ENCODE measurements at places on chromosomes 6 and 20.

DNA sequence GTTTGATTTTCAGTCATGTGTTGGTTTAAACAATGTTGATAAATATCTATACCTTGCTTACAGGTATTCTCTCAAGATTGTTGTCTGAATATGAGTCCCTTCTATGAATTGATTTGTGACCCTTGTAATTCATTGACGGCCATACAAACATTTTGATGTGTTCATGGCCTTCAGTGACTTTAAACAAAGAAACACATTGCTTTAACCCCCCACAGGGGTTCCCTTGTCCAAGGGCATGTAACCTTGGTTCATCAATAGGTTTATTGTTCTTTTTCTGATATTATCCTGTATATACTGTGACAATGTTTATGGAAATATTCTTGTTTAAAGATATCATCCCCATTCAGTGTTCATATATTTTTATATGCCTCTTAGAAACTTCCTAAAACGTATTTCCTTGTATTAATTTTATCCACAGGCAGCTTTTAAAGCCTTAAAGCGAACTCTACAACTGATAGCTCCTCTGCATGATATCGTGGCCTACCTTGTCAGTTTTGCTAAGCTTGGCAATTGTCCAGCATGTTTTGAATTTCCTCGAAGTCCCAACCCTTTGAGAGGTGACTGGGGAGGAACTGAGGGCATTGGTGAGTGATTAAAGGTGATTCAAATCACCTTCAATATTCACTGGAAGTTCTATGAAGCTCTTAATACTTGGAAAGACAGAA is 87.0 kb downstream of the CD164 start:
- DNase-seq = no peak

GRCh38 chr6:16031278-16031981 is 97.5 kb upstream of the MYLIP start:
- DNase-seq = no peak

DNA sequence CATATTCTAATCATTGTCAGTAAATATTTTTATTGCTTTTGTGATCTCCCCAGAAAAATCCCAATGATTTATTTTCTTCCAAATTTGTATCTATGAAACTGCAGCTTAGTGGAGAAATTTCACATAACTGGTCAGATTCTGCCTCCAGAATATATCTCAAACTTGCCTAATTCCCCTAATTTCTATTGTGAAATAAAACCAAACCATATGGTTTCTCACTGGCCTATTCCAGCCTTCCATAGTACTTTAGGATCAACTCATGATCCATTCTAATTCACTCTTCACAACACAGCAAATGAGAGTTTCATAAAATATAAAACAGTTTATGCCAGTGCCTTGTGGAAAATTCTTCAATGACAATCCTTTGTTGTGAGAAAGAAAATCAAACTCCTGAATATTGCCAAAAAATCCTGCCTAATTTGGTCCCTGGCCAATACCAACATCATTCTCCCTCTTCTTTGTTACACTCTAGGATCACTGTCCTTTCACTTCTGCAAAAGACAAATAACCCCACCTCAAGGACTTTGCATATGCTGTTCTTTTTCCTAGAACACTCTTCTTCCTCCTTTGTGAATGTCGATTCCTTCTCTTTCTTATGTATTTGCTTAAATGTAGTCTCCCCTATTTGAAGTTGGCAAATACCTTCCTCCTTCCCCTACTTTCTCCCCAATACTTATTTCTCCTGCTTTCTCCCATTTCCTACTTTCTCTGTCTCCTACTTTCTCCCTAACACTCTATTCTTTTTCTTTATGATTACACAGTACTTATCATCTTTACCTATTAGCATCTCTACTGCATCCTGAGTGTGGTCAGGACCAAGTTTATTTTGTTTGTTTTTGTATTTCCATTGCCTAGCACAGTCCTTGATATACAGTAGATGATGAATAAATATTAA is 587.5 kb downstream of the RFPL4B start:
- DNase-seq = no peak

DNA sequence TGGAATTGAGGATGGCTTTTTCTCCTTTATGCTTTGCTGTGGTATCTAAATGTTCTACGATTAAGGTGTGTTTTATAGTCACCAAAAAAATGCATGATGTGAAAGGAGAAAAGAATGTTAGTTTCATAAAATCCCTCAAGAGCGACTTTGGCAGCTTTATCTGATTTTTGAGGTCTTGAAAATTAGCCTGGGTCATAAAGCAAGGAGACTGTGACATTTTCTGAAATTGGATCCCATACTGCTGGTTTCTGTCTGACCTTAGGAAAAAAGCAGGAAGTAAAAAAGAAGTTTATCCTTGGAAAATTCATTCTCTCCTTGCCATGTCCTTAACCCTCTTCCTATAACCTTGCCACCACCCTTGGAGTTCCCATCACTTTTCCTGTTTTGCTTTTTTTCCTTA is 525.3 kb downstream of the CD83 start:
- no peak for DNase-seq

- no peak for DNase-seq
These were observed 164.2 kb downstream of the OGFRL1 start for GRCh38 chr6:71452697-71453370.

- DNase-seq = no peak
These were observed 44.7 kb upstream of the SIRPG start for GRCh38 chr20:1702328-1702727.

GRCh38 chr6:8066108-8066507 is 1.9 kb upstream of the BLOC1S5 start:
- DNase-seq = no peak

DNA sequence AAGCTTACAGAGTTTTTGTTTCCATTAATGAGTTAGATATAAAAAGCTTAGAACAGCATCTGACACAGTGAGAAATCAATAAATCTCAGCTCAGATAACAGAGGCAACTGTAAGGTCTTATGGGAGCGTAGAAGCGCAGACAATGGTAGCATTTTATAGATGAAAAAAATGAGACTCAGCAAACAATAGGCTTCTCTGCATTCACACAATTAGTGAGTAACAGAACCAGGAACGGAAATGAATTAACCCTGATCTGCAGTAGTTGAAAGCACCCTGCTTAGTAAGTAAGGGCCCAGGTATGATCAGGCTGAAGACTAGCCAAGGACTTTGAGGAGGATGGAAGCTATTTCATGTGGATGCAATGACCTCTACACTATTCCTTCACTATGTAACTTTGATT is 147.2 kb upstream of the EYA4 start:
- no peak for DNase-seq
